Fibroblast of the aortic adventitia (primary cell): ENCODE measurements at places on chromosomes 5 and 9. TPM values are rescaled to one million over a fixed set of nuclear protein-coding genes. Genes with fewer than 3 reads are reported as not detected.
A peak's percentile ranks its signal among the peaks of the same experiment; 100 is the strongest.

DNA sequence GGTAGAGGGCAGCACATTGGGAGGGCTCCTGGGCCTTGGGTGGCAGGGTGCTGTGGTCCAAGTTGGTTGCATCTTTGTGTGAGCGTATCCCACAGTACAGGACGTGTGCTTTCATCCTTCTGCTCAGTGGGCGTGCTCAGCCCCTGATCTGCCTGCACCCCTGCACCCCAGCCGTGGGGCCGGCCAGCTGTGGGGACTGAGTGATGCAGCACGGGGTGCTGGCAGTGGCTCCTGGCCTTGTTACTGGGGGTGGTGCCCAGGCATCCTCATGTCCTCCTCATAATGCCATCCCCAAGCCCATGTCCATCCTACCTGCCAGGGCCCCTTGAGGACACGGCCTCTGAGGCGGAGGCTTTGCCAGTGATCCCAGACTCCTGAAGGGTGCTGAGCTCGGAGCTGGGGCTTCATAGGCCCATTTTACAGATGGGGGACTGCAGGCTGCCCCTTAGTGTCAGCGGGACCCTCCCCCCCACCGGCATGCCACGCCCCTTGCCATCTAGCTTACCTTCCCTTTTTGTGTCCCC, 100.7 kb downstream of the PHF2 start:
- DNase-seq = no peak

DNA sequence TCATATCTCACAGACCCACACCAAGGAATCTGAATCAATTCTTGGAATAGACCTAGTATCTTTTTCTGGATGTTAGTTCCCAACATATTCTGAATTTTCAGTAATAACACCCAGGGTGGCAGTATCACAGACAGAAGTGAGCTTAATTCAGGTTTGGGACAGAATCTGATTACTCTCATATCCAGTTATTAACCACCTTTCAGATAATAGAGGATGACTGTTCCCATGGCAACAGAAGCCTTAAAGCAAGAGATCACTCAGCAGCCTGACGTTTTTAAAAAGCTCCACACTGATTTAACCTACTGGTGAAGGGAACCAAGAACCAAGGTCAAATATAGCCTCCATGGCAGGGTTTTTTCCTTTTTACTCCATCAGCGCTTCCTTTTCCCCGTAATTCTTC, 68.4 kb downstream of the ACTBL2 start:
- DNase-seq = no peak

- peak; percentile 4 for DNase-seq
These were observed 180.6 kb downstream of the PDE4D start for GRCh38 chr5:59712836-59713497.

DNA sequence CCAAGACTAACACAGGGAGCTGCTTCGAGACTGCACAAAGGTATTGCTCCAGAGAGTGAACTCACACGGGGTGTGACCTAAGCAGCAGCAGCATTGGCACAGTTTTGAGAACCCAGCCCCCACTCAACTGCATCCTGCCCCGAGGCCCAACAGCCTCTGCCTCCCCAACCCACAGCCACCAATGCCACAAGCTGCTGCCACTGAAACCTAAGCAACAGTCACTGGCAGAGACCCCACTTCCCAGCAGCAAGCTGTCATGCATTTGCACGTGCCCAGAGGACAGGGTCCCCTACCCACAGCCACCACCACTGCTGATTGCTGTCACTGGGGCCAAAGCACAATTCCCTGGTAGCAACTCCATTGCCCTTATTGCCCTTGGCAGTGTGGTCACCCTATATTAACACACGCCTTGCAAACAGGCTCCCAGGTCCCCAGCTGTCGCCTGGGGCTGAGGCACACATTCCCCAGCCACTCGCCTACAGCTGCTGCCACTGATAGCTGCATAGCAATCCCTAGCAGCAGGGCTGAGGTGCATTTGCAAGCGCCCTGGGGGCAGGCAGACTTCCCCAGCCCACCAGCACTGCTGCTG, 141.0 kb downstream of the AGTPBP1 start:
- DNase-seq = no peak

DNA sequence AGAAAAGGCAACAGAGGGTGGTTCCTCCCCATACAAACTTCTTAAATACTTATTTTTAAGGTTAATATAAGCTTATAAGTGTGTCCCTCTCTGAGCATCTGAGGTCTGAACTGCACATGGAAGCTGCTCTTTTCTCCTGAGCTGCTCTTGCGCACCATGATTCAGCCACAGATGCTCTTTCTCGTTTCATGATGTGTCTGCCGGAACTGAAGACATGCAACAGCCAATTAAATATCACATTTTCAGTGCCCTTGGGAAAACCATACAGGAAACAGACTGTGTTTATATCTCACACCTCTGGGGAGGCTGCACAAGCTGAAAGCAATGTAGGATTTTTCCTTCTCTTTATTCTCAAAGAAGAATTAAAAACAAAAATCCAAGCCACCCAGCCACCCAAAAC, 96.8 kb upstream of the NREP start:
- no peak for DNase-seq

ISCA1 gene
- 18.0 and 46.5 TPM in 2 replicates for total RNA-seq

DNA sequence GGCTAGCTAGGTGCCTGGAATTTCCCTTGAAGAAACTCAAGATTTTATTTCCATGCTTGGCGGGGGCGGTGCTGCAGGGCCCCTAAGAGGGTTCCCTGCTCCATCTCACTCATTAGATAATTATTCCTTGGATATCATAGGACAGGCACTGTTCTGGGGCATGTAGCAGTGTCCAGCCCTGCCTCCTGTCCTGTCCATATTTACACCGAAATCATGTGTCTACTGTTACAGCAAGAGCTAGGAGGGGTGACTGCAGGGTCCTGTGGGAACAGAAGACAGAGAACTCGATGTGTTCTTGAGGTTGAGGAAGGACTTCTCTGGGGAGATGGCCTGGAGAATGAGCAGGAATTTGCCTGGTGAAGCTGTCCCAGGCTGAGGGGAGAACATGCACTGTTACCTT, 96.6 kb downstream of the CYFIP2 start:
- DNase-seq = no peak

DNA sequence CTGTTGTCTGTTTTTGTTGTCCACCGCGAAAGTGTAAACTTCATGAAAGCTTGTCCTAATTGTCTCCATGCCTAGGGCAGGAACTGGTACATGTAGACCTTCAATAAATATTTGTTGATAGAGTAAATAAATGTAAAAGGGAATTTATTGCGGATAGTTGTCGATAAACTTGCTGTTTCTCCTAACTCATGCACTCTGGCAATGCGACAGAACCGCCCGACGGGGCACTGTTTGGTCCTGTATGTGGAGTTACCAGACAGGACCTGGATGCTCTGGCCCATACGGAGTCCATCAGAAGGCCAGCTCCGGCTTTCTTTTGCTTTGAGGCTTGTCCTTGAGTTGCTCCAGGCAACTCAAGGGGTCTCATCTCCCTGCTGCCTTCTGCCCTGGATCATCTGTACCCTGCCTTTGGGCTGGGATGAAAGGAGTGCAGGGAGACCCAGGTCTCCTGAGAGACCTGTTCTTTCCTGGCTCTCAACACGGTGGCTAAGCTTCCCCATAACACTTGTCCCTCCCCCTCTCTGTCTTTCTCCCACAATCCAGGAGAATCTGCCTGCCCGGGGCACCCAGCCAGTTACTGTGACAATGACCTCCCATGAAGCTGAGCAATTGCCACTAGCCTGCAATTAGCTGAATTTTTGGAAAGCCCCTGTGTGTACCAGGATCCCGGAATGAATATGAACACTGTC, 149.5 kb upstream of the PTCH1 start:
- DNase-seq = no peak

SPINK5 gene
- not detected in 2 replicates for total RNA-seq

SEMA4D gene
- total RNA-seq = 0.36 TPM in 1 of 2 replicates, not detected in the other

TSSK1B gene
- total RNA-seq = 1.4 TPM in 1 of 2 replicates, not detected in the other

CORO2A gene
- total RNA-seq = 0.36 and 0.57 TPM in 2 replicates
